Activated T-helper 17 cell treated with anti-CD3 and anti-CD28 coated beads, Interleukin-2, amount 50 U/mL, for 72 hours (primary cell): ENCODE measurements at places on chromosomes 5 and 9. TPM values are rescaled to one million over a fixed set of nuclear protein-coding genes. Genes with fewer than 3 reads are reported as not detected.
A peak's percentile ranks its signal among the peaks of the same experiment; 100 is the strongest.

Gene TEX48
- 0.42 TPM for total RNA-seq

DNA sequence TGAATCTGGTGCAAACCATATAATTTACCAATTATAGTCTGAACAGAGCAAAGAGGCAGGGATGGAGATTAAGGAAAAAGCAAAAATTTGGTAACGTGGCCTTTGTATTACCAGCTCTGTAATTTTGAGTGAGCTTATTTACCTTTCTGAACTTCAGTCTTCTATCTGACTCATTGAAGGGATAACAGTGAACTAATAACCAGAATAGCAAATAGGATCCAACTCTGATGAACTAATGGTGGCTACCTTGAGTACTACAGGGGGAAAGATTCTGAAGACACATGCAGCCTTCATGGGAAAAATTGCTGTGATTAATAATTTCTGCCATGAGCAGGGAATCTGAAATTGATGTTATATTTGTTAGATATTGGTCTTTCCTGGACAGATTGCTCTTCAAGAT lies 23.0 kb upstream of the LARP1 start:
- no peak for ATAC-seq

- no peak for ATAC-seq
Observed at GRCh38 chr5:111488353-111488752, 24.0 kb downstream of the STARD4 start.

DNA sequence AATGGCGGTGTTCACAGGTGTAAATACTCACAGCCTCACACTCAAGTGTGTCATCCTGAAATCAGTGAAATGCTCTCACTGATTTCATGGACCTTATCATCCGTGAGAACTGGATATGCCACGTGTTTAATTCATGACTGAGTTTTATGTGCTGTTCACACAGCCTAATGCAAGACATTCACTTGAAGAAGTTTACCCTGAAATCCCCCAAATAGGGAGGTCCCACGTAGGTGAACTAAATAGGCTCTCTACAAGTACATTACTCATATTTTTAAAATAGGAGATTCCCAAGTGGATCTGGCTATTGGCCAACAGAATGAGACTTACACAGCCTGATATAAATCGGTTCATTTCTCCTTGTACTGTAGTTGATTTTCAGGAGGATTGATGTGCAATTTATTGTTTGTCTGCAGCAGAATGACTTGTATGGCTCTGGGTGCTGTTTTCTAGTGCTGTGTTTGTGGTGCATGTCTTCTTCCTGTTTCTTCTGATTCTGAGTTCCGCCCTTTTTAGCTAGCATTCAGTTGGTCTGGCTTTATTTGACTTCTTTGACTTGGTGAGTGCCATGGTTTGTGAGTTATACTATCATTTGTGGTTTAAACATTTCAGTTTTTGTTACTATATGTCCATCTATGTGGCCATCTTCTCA lies 25.1 kb downstream of the TRIO start:
- ATAC-seq = no peak

- ATAC-seq = peak; percentile 52
Observed at GRCh38 chr9:83544002-83544698, 5.9 kb upstream of the FRMD3 start.

DNA sequence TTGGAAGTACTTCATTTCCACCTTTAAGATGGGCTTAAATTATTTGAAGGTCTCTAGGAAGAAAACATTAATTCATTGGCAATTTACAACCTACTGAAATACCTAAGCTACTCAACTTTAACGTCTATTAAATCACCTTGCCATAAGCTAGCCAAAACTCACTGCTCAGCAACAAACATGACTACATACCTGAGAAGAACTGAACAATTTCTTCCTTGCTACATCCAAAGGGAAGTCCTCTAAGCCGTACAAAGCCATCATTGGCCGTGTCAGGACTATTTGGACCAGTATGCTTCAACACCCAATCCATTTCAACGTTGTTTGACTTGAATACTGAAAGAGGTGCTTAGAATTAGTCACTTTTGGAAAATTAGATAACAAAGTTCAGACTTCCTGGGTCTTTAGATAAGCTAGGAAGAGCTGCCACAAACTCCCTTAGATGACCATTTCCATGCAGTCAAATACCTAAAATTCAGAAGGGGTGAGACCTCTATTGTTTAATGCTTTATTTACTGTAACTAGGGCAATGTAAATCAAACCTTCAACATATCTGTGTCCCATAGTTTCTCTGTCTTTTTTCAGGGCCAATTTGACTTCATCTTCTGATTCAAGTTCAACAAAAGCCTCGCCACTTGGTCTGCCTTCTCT lies 2.6 kb downstream of the HNRNPH1 start:
- ATAC-seq = no peak

DNA sequence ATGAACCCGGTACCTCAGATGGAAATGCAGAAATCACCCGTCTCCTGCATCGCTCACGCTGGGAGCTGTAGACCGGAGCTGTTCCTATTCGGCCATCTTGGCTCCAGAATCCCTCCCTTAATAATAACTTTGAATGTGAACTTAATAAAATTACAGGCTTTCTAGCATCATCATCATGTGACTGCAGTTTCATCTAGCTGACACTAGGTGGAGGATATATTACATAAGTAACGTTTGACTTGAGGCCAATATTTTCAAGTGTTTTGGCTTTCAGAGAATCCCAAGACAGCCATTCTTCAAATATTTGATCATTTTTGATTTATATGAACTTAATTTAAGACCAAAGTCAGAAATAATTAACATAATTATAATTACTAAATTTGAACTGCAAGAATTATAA lies 474.9 kb upstream of the CDH10 start:
- no peak for ATAC-seq

GRCh38 chr5:102600964-102601363 lies 102.2 kb upstream of the SLCO6A1 start:
- no peak for ATAC-seq

Gene GABRA1
- not detected for total RNA-seq

DNA sequence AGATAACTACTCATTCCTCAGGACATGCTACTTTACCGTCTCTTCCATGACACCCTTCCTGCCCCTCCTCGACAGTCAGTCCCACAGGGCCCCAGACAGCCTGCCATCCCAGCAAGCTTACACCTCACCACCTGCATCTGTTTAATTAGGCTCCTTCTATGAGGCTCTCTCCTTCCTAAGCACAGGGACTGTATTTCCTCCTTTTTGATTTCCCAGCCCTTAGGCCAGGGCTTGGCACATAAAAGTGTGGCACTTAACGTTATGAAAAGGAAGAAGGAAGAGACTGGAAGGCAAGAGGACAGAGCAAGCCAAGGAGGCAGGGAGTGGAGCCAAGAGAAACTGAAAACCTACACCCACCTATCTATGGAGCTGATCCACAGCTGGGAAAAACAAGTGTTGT lies 146.8 kb downstream of the SIL1 start:
- ATAC-seq = no peak

DNA sequence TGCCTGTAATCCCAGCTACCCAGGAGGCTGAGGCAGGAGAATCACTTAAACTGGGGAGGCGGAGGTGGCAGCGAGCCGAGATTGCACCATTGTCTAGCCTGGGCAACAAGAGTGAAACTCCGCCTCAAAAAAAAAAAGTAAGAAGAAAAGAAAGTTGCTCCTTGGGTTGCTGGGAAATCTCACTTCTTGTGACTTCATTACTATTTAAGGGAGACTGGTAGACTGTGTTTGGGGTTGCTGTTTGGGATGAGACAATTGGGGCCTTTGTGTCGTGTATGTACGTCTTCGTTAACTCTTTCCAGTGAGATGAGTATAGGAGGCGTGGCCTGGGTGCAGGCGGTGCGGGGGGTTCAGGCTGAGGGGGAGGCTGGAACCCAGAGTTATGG lies 11.6 kb downstream of the NDST1 start:
- no peak for ATAC-seq

GRCh38 chr5:81027481-81028058 lies 67.4 kb downstream of the RASGRF2 start:
- no peak for ATAC-seq

GRCh38 chr5:68547622-68548021 lies 332.1 kb downstream of the PIK3R1 start:
- ATAC-seq = no peak
